ENCODE measurements at places on chromosomes 4 and X.
A peak's percentile ranks its signal among the peaks of the same experiment; 100 is the strongest.

DNA sequence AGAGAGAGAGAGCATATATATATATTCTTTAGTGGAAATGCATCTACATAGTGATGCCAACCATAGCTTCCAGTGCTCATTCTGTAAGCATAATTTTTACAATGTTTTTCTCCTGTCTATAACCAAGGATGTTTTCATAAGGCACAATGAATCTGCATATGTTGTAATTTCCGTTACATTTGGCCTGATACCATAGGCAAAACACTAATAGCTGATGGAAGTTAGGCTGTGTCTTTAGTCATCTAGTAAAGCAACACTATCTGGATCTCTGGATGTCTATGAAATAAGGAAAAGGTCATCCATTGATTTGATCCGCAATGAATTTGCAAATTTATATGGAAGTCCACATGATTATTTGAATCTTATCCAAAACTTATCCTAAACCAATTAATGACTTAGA is 8.1 kb downstream of the PCDH7 start:
- DNase-seq, result no peak

- DNase-seq, result no peak
These were observed 42.2 kb downstream of the CASK start for GRCh38 chrX:41881166-41881565.

DNA sequence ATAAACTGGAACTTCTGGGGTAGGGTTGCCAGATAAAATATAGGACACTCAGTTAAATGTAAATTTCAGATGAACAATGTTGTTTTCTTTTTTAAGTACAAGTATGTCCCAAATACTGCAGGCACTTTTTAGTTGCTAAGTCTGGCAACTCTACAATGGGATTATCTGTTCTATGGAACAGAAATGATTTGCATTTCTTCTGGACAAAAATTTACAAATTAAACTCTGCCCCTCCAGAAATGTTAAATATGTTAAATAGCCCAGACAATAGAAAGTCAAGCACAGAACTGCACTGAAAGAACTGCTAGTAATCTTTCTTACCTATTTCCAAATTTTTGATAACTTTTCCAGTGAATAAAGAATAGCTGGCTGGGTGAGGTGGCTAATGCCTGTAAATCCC is 140.1 kb upstream of the DDX53 start:
- DNase-seq, result no peak

DNA sequence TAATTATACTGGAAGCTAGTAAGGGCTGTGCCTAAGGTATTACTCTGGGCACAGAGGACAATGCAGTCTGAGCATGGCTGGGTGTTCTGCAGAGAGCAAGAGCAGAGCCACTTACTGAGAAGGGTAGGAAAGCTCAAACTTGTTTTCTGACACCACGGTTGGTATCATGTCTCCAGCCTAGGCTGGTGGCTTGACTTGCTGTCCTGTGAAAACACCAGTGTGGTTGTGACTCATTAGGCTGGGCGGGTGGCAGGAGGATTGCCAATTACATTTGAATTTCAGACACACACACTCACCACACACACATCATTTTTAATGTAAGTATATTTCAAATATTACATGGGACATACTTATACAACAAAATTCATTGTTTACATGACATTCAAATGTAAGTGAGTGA is 19.7 kb upstream of the MTM1 start:
- DNase-seq, result no peak

GRCh38 chr4:55512922-55513571 is 33.7 kb downstream of the CLOCK start:
- no peak for DNase-seq

DNA sequence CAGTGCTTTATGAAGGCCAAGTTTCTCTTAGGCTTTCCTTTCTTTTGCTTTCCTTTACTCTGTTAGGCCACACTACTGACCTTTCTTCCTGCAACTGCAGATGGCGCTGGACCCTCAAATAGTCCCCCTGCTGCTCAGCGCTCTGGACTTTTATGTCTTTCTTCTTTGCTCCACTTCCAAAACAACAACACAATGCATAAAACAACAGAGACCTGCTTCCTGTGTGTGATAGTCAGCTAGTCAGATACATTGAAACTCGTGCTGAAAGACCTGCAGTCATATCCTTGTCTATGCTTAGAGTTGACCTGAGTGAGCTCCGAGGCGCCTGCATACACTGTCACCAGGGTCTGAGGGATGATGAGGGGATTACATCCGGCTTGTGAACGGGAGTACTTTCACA is 108.9 kb upstream of the TEX13D start:
- DNase-seq, result no peak

DNA sequence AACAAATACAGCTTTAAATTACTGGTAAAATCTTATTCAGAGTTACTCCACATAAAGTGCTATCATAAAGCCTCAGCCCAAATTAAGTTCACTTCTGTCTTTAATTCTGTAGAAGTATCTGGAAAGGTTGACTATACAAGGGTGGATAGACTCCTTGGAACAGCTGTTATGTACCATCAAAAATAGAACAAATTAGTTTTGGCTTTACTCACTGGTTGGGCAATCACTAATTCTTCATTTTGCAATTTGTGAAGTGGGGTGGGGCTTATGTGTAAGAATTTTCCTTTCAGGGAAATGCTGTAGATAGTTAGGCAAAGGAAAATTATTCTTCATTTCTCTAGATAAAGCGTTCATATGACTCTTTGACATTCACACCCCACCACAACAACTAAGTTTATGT is 7.8 kb downstream of the DIAPH2 start:
- DNase-seq, result no peak

- no peak for DNase-seq
These were observed 186.9 kb upstream of the SPOCK3 start for GRCh38 chr4:167421201-167421600.

- no peak for DNase-seq
These were observed 77.9 kb downstream of the ADAM29 start for GRCh38 chr4:174996079-174996478.

DNA sequence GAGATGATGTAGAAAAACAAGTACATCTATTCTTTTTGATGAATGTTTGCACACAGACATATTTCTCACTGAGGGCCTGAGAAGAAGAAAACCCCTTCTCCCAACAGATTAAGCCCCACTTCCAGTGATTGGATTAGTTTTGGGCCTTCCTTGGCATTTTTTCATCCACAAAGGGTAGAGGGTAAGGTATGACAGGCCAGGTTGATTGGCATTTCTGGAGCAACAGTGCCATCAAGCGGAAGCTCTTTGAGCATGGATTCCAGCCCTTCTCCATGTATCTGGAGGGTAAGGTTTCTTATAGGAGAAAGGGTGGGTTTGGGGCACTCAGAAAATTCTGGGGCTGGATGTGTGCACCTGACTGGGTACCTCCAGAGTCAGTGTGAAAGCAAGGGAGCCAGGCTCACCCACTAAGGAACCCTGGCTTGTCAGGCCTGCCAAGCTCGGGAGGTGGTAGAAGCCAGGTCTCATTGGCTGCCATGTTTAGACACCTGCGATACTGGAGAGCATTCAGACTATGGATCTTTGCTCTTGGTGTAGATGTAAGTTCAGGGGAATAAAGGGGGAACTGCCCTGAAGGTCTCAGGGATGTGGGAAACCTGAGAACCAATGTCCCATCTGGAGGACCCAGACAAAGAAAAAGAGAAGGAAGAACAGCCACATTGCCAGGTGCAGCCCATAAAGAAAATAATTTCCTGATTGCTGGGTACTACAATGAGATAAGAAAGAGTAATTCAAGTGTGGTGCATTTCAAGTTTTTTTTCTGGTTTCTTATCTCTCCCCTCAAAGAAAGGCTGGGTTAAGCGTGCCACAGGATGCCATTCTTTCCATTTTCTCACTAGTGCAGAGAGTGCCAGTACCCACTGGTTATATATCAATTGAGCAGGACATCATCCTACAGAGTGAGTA is 222.3 kb upstream of the AGTR2 start:
- DNase-seq, result peak; percentile 64

GRCh38 chr4:3870567-3870962 is 104.4 kb downstream of the ADRA2C start:
- DNase-seq, result no peak

DNA sequence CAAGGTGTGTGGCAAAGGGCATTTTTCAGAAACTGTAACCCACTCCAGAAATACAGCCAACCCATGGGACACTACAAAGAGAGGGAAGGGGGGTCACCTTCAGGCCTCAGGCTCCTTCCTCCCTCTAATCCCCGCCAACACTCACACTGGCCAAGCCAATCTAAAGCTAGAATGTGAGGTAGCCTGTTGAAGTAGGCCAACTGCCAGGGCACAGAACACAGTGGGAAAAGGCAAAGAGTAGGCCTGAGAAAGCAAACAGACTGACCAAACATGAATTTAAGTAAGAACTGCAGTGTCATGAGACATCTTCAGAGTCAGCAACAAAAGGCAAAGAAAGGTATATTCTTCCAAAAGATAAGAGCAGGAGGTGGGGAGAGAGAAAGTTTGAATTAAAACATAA is 289.0 kb downstream of the HNRNPD start:
- no peak for DNase-seq

GRCh38 chr4:159698336-159698735 is 595.5 kb downstream of the RAPGEF2 start:
- DNase-seq, result no peak

- no peak for DNase-seq
These were observed 121.3 kb downstream of the FHIP1A start for GRCh38 chr4:151530230-151530629.

DNA sequence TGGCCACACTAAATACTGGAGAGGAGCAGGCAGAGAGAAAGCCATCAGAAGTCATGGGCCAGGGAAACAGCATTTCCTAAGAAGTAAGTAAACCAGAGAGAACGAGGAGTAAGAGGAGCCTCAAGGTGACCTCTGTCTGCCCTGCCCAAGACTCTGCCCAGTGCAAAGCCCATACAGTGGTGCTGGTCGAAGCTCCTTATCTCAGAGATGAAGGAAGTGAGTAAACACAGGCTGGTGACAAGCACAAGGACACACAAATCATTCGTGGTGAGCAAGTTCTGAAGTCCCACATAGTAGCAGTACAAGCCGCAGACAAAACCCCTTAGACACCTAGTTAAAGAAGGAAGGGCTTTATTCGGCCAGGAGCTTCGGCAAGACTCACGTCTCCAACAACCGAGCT is 62.7 kb downstream of the DCTD start:
- no peak for DNase-seq

DNA sequence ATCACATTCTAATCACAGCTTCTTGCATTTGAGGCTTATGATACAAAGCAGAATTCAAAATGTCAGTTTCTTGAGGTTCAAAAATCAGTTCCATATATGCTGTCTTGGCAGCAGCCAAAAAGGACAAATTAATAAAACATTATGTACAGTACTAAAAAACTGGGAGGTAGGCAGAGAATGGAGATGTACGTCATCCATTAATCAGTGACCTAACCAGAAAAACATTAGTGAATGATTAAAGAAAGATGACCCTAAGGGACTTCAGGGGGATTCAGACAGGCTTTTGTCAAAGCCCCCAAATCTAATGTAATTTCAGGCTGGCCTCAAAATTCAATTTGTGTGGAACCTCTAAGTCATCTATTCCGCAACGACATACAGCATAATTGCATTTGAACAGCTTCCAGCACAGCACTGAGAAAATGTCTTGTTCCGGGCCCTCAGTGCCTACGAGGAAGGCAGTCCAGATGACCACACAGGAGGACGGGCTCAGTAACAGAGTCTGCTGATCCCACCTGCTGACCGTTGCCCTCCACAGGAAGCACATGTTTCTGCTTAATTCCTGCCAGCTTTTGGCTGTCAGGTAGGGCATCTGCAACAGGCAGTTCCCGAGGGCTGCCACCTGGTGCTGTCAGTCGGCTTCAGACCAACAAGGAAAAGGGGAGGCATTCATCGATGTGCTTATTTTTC is 83.8 kb upstream of the HHIP start:
- no peak for DNase-seq

- no peak for DNase-seq
These were observed 11.7 kb downstream of the AFP start for GRCh38 chr4:73447671-73448070.

- no peak for DNase-seq
These were observed 2337.6 kb downstream of the PCDH7 start for GRCh38 chr4:33057736-33058135.

DNA sequence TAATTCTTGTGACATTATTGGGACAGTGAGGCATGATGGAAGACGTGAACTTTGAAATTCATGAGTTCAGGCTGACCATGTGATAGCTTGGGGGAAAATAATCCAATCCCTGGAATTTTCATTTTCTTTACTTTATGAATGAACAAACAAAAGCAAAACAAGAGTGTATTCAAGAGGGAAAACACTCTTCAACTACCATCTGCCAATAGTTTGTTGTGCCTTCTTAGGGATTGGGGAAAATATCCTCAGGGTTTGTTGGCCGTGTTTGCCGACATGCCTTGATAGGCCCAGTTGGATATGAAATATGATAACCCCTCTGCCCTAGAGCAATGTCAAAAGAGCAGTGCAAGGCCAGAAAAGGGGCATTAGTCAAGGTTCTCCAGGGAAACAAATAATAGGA is 80.8 kb upstream of the CLNK start:
- no peak for DNase-seq

DNA sequence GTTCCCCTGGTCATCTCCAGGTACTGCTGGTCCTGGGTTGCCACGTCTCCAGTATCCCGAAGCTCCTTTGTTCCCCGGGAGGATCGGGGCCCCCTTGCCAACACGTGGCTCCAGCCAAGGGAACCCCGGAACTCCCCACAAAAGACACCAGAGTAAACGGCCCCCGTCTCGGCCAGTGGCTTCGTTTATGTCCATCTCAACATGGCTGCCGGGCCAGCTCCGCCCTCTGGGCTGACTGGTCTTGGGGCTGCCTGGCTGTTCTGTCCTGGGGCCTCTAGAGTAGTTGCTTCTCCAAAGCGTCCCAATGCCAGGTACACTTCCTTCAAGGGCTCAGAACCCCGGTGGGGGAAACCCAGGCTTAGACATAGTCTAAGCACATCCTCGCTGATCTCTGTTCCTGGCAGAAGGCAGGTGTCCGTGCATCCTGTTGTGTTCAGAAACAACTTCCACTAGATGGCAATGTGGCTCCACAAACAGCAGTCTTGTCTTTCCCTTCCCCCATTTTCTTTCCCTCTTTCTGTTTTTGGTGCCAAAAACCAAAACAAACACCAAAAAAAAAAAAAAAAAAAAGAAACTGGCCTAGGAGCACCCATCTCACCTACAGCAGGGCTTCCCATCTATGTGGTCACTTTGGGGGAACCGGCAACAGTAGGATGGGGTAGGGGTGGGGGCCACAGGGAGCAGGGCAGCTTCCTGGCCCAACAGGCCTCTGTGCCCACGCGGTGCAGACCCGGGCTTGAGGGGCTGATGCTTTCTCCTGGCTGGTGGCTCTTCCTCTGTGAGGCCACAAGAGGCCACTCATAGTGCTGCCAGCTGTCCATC is 35.3 kb downstream of the NBDY start:
- no peak for DNase-seq

GRCh38 chr4:128384765-128385598 is 97.4 kb upstream of the PGRMC2 start:
- no peak for DNase-seq

- no peak for DNase-seq
These were observed 79.8 kb downstream of the APBB2 start for GRCh38 chr4:41134581-41134980.

GRCh38 chrX:11334165-11334564 is 41.0 kb downstream of the AMELX start:
- no peak for DNase-seq

DNA sequence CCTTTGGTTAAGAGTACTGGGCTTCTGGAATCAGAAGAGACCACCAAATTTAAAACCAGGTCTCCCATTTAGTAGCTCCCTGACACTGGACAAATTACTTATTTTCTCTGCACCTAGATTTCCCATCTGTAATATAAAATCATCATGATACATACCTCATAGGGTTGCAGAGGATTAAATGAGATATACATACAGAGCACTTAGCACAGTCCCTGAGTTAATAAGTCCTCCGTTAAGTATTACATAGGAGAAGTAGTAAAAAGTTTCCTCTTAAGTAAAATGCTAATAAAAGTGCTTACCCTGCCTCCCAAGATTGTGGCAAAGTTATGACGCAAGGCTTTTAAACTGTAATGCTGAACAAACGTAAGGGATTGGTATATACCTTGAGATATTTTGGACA is 539 bp upstream of the CHIC1 start:
- DNase-seq, result no peak
